WTC11 (cell line): ENCODE measurements at places on chromosomes 12 and 14. TPM values are rescaled to one million over a fixed set of nuclear protein-coding genes. Genes with fewer than 3 reads are reported as not detected.

Gene MGP
- total RNA-seq, result 0.32 to 0.96 TPM (median 0.66 TPM) in 3 replicates

Gene STAB2
- 0.11 to 0.48 TPM (median 0.16 TPM) in 3 replicates for total RNA-seq

- no peak overlapping the region for H3K4me3 ChIP-seq
- no peak for DNase-seq
- no peak overlapping the region for H3K27ac ChIP-seq
- H3K4me1 ChIP-seq, result peaks cover 10% of the 10 kb centered on the region
- H3K36me3 ChIP-seq, result peaks cover 35% of the 10 kb centered on the region
- no peaks in the 10 kb centered on the region for H3K27me3 ChIP-seq
Measured at GRCh38 chr14:24437020-24437735, 5.4 kb downstream of the SDR39U1 start.

Gene SALL2
- 239 to 307 TPM (median 288 TPM) in 3 replicates for total RNA-seq

DNA sequence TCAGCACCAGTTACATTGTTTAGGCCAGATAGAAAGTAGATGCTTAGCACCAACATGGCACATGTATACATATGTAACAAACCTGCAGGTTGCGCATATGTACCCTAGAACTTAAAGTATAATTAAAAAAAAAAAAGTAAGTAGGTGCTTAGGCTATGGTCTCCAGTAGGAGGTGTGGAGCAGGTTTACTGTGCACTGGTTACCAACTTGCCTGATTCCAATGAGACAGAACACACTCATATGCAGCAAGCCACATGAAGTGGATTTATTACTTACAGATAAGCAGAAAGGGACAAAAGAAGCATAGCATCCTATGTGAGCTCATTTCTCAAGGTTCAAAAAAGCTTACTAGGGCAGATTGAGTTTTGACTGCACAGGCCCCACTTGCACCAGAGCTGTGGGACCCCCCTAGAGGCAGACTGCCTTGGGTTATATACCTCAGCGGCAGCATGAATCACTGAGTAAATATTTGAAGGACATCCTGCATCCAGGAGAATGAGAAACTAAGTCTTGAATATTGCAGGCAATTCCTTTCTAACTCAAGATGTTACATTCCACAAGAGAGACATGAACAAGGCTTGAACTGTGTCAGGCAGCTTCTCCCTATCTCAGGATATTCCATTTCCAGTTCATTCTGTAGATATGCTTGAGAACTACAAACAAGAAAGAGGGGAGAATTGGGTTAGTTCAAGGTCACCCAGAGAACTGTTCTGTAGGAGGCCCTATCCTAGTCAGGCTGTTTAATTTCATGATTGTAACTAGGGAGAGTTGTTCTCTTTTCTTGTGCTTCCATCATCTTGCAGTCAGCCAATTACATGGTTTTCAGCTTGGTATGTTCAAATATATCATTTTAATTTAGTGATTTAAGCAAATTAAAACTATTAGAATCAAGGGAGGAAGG is 30.1 kb downstream of the LRFN5 start:
- no peak overlapping the region for H3K27ac ChIP-seq
- H3K36me3 ChIP-seq, result no peaks in the 10 kb centered on the region
- DNase-seq, result no peak
- H3K4me1 ChIP-seq, result peaks cover 10% of the 10 kb centered on the region
- H3K4me3 ChIP-seq, result no peak overlapping the region

GRCh38 chr12:116616536-116617248 is 57.5 kb downstream of the MAP1LC3B2 start:
- peaks cover 19% of the 10 kb centered on the region for H3K4me1 ChIP-seq
- no peaks in the 10 kb centered on the region for H3K36me3 ChIP-seq
- DNase-seq, result no peak

Gene GLT1D1
- 1.4 to 1.5 TPM (median 1.5 TPM) in 3 replicates for total RNA-seq
